ENCODE measurements at places on chromosomes 4 and X. TPM values are rescaled to one million over a fixed set of nuclear protein-coding genes. Genes with fewer than 3 reads are reported as not detected.

Gene HS3ST1
- 1.5 TPM for total RNA-seq

Gene ZNF711
- total RNA-seq = 21.1 TPM

Gene CXCR3
- 1.6 TPM for total RNA-seq

Gene STPG2
- total RNA-seq = 0.24 TPM

Gene MAMLD1
- 0.42 TPM for total RNA-seq

Gene MGAT4D
- total RNA-seq = not detected

Gene IGSF1
- 0.94 TPM for total RNA-seq

Gene MAGED4
- 2.7 TPM for total RNA-seq

Gene HS6ST2
- 1.3 TPM for total RNA-seq

Gene FAM236B
- not detected for total RNA-seq

Gene HPGD
- total RNA-seq = 51.6 TPM

Gene NEUROG2
- total RNA-seq = not detected

Gene RAP2C
- total RNA-seq = 24.5 TPM

Gene CAMK2D
- total RNA-seq = 27.9 TPM

Data from thymus (tissue), 14 donors.